ENCODE measurements at places on chromosomes 7 and 10. TPM values are rescaled to one million over a fixed set of nuclear protein-coding genes. Genes with fewer than 3 reads are reported as not detected.

Gene VGF
- total RNA-seq, result 0.21 TPM

Gene FOXP2
- total RNA-seq, result 1.2 TPM

Gene LIPM
- total RNA-seq, result not detected

DNA sequence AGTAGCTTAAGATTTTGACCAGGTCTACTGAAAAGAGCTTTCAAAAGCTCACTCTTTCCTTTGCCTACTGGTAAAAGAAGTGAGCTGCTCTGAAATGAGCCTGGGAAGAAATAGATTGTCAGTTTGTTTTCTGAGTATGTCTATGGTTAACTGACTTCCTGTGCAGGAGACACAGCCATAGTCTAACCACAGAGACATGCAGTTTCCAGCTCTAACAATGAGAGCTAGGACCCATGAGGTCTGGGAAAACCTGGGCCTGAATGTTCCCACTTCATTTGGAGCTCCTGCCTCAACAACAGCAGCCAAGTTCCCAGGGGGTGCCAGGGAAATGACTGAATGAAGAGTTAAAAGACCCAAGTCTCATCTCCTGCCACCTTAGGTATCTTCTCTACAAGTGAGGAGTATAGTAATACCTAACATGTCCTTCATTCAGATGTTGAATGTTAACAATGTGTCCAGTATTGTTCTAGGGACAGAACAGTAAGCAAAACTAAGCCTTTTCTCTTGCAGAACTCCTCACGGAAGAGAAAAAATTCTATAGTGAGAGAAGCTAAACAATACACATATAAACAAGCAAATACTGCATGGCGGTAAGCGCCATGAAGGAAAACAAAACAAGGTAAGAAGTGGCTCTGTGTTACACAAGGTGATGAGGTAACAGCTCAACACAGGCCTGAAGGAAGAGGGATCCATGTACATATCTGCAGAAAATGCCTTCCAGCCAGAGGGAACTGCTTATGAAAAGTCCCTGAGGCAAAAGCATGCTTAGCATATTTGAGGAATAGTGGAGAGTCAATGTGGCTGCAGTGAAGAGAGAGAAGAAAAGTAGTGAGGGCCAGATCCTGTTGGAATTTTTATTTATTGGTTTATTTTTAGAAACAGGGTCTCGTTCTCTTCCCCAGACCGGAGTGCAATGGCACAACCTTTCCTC, 26.4 kb upstream of the ANKRD1 start:
- H3K4me1 ChIP-seq, result no peaks in the 10 kb centered on the region
- H3K4me3 ChIP-seq, result no peak overlapping the region
- no peak for DNase-seq
- no peaks in the 10 kb centered on the region for H3K36me3 ChIP-seq
- H3K27me3 ChIP-seq, result no peaks in the 10 kb centered on the region

- H3K36me3 ChIP-seq, result no peaks in the 10 kb centered on the region
- no peaks in the 10 kb centered on the region for H3K27me3 ChIP-seq
- no peak overlapping the region for H3K4me3 ChIP-seq
- no peak for DNase-seq
Observed at GRCh38 chr10:112261281-112261822, 21.8 kb upstream of the TECTB start.

GRCh38 chr10:59133841-59134593, 42.4 kb upstream of the PHYHIPL start:
- H3K4me3 ChIP-seq, result no peak overlapping the region
- no peaks in the 10 kb centered on the region for H3K27me3 ChIP-seq
- DNase-seq, result no peak
- no peak overlapping the region for H3K27ac ChIP-seq

DNA sequence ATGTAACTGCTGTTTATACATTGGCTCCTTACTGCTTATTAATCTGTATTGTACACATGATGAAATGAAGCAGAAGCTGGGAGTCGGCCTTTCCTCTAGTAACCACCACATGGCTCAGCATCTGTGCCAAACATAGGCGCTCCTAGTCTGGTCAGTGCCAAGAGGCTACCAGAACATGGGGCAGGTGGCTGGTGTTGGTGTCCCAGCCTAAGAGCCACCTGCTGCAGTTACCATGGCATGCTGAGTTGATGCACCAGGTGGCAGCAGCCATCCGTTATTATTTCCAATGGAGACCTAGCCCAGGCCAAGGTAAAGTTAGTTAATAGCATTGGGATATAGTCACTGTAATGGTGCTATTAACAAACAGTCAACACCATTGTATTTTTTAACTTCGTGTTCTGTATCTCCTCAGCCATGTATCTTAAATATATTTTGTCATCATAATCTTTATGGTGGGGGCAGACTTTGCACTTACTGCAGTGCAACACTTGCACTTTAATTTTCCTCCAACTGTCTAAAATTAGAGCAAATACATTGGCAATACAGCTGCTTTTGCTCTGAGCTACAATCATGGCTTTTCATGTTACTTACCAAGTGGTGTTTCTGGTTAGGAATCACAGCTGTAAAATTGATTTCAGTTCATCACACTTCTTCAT, 33.1 kb downstream of the HBP1 start:
- no peak overlapping the region for H3K27ac ChIP-seq
- H3K36me3 ChIP-seq, result peaks cover 100% of the 10 kb centered on the region
- DNase-seq, result no peak

DNA sequence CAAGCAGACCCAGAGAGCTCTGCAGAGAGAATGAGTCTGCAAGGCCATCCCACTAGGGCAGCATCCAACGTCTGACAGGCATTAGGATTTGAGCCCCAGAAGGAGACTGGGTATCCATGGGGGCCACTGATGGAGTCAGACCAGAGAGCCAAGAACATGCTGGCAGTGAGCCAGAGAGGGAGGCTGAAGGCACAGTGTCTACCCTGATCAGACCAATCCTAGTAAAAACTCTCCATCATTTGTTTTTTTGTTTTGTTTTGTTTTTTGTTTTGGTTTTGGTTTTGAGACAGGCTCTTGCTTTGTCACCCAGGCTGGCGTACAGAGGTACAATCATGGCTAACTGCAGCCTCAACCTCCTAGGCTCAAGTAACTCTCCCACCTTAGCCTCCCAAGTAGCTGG, 133.1 kb upstream of the LYZL2 start:
- H3K27me3 ChIP-seq, result no peaks in the 10 kb centered on the region
- H3K36me3 ChIP-seq, result no peaks in the 10 kb centered on the region
- no peak overlapping the region for H3K4me3 ChIP-seq
- DNase-seq, result no peak

DNA sequence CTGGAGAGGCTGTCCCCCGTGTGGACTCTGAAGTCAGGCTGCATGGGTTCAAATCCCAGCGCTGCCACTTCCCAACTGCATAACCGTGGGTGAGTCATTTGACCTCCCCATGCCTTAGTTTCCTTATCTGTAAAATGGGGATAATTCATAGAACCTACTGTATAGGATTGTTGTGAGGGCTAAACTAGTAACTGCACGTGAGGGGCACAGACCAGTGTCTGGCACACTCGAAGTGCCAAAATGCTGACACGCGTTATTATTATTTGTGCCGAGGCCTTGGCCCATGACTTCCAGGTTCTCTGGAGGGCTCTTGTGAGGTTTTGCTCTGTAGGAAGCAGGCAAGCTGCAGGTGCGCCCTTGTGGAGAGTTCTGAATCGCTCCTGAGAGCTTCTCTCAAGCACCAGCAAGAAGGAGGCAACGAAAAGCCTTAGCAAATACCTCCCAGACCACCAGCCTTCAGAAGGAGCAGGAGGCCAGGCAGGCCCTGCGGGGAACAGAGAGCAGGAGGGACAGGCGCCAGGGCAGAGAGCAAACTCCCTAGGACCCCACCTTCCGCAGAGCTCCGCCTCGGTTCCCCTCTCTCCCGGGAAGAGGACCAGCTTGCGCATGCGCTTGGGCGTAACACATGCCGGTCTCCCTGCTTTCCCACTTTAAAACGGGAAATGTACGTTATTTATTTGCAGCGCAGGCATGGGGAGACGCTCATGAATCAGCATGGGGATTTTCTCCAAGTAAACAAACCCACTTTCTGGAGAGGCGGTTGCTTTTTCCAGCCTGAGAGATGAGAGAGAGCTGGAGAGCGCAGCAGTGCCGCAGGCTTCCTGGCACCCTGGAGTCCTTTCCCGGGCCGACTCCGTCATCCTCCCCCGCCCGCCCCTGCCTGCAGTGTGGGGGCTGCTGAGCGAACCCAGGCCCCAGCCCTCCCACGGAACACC, 39.6 kb downstream of the SORCS3 start:
- H3K4me1 ChIP-seq, result no peaks in the 10 kb centered on the region
- no peak for DNase-seq
- no peak overlapping the region for H3K27ac ChIP-seq
- H3K27me3 ChIP-seq, result peaks cover 21% of the 10 kb centered on the region
- no peaks in the 10 kb centered on the region for H3K36me3 ChIP-seq
- H3K4me3 ChIP-seq, result no peak overlapping the region

- H3K27me3 ChIP-seq, result no peaks in the 10 kb centered on the region
- peaks cover 7% of the 10 kb centered on the region for H3K36me3 ChIP-seq
- H3K27ac ChIP-seq, result peak overlapping the region; percentile 76
Observed at GRCh38 chr10:95784279-95784913, 28.4 kb downstream of the ENTPD1 start.

- peaks cover 84% of the 10 kb centered on the region for H3K4me1 ChIP-seq
- no peak overlapping the region for H3K4me3 ChIP-seq
- DNase-seq, result no peak
Observed at GRCh38 chr7:131057015-131057793, 270.5 kb upstream of the MKLN1 start.

- no peak for DNase-seq
- H3K4me1 ChIP-seq, result no peaks in the 10 kb centered on the region
- H3K27ac ChIP-seq, result no peak overlapping the region
- no peaks in the 10 kb centered on the region for H3K36me3 ChIP-seq
- peaks cover 16% of the 10 kb centered on the region for H3K27me3 ChIP-seq
Observed at GRCh38 chr10:47319784-47320183, 2.5 kb upstream of the GDF2 start.

GRCh38 chr10:14593806-14594205, 180.9 kb downstream of the FAM107B start:
- H3K4me1 ChIP-seq, result peaks cover 49% of the 10 kb centered on the region
- no peak overlapping the region for H3K4me3 ChIP-seq
- no peak overlapping the region for H3K27ac ChIP-seq
- DNase-seq, result no peak
- no peaks in the 10 kb centered on the region for H3K27me3 ChIP-seq
- peaks cover 2% of the 10 kb centered on the region for H3K36me3 ChIP-seq

DNA sequence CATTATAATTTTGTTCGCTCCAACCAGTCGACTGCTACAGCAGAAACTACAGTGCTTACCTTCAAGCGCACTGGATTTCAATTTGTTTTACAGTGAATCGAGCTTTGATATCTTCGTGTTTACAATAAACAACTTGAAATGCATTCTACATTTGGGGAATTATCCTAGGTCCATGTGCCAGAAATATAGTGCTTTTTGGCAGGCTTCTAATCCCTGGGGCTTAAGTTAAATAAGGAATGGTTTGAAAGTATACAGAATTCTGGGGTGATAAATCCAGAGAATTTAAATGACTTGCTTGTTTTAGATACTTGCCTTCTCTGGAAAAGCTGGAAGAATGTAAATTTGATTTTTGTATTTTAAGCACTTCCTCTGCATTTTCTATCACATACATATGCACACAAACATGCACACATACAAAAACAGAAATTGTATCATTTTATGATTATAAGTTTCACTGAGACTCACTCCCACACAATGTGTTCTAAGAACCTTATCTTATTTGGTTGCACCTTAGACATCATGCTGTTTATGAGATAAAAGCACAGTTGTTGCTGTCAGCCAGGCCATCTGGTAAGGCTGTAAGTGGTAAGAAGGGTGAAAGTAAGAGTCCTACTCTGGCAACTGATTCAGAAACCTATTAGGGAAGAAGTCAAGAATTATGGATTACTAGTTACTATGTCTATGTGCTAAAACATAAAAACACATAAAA, 347.2 kb upstream of the KCND2 start:
- no peaks in the 10 kb centered on the region for H3K4me1 ChIP-seq
- no peak overlapping the region for H3K4me3 ChIP-seq
- DNase-seq, result no peak
- no peaks in the 10 kb centered on the region for H3K36me3 ChIP-seq
- no peak overlapping the region for H3K27ac ChIP-seq

Measured in spleen (tissue), 13 donors.